ENCODE measurements at places on chromosomes 2 and 18. TPM values are rescaled to one million over a fixed set of nuclear protein-coding genes. Genes with fewer than 3 reads are reported as not detected.

RAB17 gene
- 1.0 TPM for total RNA-seq

- no peak for DNase-seq
Measured at GRCh38 chr2:9737053-9737875, 106.0 kb upstream of the TAF1B start.

DNA sequence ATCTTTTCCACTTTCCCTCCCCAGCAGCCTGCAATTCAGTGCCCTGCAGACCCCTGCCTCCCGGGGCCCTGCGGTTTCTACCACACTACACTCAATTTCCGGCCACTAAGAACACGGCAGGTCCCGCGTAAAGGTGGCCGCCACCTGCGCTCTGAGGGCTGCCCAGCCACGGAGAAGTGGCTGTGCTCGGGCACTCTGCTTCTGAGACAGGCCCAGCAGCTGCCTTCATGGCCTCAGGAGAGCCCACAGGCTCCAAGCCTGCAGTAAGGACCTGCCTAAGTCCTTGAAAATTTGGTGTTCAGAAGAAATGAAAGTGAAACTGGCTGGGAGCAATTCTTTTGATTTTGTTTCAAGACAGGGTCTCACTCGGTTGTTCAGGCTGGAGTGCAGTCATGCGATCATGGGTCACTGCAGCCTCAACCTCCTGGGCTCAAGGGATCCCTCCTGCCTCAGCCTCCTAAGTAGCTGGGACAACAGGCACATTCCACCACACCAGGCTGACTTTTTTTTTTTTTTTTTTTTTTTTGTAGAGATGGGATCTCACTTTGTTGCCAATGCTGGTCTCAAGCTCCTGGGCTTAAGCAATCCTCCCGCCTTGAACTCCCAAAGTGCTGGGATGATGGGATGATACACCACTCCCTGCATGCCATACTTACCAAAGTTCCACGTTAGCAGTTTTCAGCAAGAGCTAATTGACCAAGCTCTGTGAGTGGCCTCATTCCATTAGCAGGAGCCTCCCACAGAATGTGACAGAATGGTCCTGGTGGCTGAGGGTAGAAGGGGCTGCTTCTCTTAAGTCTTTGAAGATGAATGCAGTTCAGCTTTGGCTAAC, 14.6 kb upstream of the ALPP start:
- DNase-seq: no peak

DNA sequence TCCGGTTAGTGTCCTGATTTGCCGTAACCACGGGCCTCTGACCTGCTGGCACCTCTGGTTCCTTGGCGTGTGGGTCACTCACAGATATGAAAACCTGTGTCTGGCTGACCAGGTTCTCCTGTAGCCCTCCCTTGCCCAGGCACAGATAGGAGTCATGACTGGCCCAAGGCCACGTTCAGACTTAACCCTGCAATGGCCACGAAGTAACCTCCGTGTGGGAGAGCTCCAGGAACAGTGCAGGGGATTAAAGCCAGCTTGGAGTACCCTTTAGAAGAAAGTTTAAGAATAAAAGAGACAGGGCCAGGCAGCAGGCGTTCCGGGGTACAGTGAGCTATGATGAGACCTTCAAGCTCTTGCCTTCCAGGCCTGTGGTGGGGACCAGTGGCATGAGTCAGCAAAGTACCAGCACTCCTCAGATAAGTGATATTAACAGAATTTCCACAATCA, 25.5 kb downstream of the CENPO start:
- no peak for DNase-seq

- DNase-seq: no peak
Measured at GRCh38 chr2:11505652-11506610, 27.9 kb upstream of the GREB1 start.

ARPC2 gene
- 213 TPM for total RNA-seq

LONRF2 gene
- total RNA-seq: 5.1 TPM

DNA sequence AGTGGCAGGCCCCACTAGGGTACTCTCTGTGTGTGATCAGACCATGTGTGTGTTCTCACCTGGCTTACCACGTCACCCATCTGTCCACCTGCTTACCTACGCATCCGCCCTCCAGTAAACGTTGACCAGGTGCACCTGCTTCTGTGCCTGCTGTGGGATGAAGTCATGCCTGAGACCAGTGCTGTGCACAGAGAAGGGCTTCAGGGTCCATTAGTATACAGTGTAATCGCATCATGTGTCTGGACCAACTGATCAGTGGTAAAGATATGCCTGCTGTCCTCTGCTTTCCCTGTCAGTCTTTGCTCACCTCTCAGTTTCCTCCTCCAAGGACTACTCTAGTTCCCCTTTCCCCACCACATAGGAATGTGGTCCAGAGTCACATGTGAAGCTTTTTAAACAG, 109.3 kb downstream of the FHOD3 start:
- no peak for DNase-seq

DNA sequence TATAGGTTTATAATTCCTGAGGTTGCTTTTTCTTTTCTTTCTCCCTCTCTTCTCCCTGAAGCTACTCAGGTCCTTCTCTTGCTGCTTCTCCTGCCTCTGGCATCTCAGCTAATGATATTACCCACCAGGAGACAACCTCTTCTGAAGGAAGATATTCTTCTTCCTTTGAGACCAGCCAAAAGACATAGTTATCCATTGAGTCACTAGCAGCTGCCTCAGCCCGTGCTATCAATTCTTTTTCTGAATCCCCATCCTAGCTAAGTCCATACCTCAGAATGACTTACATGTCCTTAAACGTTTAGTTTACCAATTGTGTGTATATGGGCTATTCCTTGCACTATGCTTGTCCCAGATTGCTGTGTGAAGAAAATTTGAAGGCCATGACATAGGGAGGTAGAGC, 25.0 kb upstream of the RNF103 start:
- no peak for DNase-seq

- no peak for DNase-seq
Measured at GRCh38 chr2:13113002-13113401, 396.3 kb downstream of the TRIB2 start.

DNA sequence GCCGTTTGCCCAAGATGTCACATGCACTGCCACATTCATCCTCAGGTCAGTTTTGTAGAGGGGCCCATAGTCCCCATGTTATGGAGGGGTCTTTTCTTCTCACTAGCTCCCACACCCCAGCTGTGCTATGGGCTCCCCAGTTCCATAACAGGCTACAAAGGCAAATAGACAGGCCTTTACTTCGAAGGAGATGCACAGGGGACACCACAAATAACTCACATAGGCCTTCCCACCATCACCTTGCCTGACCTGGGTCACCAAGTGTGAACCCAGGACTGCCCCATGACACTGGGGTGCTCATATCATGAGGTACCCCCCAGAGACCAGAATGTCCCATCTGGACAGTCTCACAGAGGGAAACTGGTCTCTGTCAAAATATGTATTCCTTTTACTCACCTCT, 15.0 kb upstream of the INO80C start:
- DNase-seq: no peak

- DNase-seq: no peak
Measured at GRCh38 chr2:45583977-45584376, 27.1 kb downstream of the SRBD1 start.

- no peak for DNase-seq
Measured at GRCh38 chr2:233354500-233354924, 218 bp downstream of the DGKD start.

G6PC2 gene
- not detected for total RNA-seq

ASTL gene
- not detected for total RNA-seq

DLX1 gene
- 2.4 TPM for total RNA-seq

EFR3B gene
- 6.1 TPM for total RNA-seq

DNA sequence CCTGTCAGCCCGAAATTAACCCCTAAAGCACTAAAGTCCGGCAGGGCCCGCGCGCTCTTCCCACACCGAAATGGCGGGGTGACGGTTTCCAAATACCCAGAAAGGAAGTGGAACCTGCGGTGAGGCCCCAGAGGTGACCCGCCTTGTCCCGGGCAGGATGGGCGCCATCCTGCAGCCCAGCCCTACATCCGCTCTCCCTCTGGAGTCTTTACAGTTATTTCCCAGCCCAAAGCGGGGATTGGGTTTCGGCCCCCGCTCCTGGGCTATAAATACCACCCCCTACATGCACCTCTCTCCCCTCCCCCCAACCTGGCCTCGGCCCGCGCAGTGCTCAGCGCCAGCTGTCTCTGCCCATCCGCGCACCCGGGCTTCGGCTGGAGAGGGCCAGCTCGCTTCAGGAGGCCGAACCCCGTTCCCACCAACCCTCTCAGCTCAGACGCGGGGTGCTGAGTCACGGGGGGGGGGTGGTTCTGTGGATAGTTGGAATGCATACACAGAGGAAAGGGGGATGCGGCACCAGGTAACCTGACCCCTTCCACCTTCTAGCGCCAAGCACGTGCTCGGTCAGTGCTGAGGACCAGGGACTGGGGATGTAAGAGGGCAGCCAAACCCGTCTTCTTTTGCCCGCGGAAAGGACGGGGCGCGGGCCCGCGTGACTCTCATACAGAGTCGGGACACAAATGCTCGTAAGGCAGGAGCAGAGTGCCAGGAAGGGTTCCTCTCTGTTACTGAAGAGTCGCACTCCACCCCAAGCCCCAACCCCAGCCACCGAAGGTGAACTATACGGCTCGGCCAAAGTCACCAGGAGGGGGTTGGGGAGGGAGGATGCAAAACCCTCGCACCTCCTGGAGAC, at the start of gene TUBA4B:
Gene TUBA4B, plus strand, starts transcription at position 344 of the 853 bp plus-strand sequence. Its CDS starts 165 bp downstream, at position 509.
- peak; percentile 86 for DNase-seq

NAT8 gene
- total RNA-seq: not detected

DNA sequence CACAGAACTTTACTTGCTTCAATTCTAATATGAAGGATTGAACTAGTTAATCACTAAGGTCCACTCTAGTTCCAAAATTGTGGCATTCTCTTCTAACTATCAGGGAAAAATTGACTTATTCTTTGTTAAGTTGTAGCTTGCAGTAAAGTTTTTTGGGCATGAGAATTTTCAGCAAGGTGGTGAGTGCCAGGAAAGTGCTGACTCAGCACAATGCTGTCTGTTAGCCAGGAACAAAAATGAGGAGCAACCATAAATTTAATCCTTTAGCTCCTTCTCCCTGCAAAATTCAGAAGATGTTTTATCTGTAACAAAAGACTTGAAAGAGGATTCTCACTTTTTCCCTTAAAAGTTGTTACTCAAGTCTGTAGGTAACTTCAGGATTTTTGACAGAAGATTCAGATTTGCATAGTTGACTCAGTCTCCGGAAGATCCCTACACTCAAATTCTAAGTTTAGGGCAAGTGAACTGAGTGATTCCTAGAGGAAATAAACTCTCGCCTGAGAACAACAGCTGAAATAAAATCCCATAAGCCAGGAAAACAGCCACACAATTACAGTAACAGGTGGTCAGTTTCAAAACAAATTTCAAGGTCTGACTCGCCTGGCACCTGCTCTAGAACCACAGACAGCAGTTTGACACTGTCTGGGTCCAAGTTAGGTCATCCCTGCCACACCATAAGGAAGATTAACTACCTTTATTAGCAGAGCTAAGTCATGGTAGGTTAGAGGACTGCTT, 20.2 kb upstream of the DARS1 start:
- DNase-seq: peak; percentile 85

PRKAG3 gene
- total RNA-seq: 19.7 TPM

CD302 gene
- total RNA-seq: 24.5 TPM

GRCh38 chr2:173966274-173967098, 1.3 kb upstream of the SP3 start:
- no peak for DNase-seq

Data from tongue (tissue), 3 donors.